ENCODE measurements at places on chromosomes 11 and 22.
A peak's percentile ranks its signal among the peaks of the same experiment; 100 is the strongest.

DNA sequence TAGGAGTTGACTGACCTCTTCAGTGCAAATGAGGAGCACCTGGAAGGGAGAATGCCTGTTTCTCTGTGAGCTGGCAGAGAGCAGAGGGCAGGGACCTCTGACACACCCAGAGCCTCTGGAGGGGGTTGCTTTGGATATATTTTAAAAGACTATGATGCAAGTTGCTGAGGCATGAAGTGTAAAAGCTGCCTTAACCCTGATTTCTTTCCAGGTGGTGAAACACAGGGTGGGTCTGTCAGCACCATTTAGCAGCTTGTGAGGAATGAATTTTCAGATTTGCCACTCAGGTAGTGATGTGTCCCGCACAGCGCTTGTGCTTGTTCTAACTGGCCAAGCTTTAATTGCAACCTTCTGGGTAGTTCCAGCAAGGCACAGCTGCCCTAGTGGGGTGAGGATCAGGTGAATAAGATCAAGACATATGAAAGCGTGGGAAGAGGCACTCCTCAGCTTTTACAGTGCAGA, 90.2 kb downstream of the SWAP70 start:
- DNase-seq = peak; percentile 43

DNA sequence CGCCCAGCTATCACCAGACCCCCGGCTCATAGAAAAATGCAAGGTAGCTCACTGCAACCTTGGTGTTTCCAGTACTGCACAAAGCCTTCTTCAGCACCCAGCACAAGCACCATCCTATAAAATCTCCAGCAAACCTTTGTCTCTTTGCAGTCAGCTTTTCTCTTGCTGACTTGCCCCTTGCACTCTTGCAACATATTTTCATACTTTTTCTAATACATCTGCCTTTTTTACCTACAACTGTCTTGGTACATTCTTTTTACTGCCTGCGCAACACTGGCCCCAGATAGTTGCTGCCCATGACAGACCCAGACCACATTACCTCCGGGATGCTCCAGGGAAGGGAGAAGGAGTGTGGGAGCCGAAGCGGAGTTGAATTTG, 142.4 kb downstream of the MPPED1 start:
- no peak for DNase-seq

- DNase-seq = peak; percentile 37
Observed at GRCh38 chr11:75437966-75438659, 5.1 kb upstream of the KLHL35 start.

DNA sequence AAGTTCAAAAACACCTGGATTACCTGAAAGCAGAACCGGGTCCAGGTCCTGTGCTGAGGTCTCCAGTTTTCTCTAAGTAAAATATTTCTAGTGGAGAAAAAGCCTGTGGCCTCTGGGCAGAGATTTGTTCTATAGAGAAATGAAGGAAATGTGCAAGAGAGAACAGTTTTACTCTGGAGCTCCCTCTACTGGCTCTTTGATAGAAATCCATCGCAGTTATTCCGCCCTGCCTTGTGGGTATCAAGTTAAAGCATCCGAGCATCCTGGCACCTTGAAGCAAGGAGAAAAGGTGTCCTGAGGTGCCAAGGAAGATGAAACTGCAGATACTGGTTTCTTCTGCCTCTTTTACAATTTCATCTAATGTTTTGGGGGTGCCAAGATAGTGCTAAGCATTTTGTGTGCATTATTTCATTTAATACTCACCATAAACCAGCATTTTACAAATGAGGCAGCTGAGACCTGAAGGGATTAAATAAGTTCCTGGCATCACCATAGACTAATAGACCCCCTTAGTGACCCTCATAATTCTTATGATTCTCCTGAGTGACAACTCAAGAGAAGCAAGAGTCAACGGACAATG, 113.1 kb upstream of the HSD17B12 start:
- DNase-seq = peak; percentile 27

GRCh38 chr11:47060807-47061206, 115.9 kb downstream of the ARFGAP2 start:
- no peak for DNase-seq

DNA sequence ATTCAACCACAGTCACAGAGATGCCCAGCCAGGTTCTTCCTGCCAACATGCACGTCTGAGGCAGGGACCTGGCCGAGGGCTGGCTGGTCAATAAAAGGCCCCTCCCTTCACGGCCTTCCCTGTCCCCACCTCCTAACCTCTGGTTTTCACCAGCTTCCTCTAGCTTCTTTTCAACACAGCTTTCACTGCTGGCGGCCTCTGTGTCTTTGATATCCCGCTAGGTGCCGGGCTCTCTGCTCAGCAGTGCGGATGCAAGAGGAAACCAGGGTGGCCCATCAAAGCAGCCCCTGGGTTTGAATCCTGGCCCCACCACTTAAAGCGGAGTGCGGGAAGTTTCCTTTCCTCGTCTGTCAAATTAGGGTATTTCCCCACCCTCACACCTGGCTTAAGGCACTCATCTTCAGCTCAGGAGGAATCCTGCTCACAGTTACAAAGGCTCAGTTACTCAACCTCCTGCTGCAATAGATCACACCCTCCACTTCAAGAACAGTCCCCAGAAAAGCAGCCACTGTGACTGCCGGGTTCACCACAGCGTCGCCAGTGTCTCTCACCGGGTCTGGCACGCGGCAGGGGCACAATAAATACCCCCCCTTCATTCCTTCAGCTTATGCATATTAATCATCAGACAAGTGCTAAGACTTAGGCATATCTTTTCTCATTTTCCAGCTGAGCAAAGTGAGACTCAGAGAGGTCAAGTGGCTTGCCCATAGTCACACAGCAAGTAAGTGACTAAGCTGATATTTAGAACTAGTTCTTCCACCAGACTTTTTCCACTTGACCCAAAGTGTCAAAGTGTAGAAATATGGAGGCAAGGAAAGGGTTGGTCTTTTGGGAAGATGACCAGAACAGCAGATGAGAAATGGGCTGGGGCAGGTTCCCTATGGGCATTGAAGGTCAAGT, 45.7 kb downstream of the TXN2 start:
- DNase-seq = peak; percentile 50

DNA sequence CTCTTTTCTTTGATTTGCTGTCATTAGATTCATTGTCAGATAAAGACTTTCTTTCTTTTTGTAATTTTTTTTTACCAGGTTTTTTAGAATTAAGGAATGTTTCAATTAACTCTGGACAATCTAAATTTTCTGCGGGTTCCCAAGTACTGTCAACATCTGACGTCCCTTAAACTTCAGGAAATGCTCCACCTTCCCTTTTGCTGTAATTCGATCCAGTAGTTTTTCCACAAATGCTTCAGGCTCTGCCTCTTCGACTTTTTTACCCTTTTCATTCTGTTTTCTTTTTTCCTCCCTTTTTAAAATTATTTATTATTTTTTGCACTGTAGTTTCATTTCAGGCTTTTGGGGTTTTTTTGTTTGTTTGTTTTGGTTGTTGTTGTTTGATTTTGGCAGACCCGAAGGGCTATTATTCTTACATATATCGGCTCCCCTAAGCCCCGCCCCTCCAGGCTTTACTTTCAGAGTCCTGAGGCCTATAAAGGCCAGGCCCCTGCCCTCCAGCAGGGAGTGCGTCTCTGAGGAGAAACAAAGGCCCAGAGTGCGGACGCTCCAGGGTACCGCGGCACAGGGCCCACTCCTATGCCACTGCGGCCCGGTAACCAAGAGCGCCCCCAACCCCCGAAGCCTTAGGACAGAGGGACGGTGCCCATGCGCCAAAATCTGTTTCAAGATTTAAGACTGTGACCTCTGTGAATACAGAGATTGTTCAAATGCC, 116.4 kb downstream of the TYR start:
- DNase-seq = no peak

GRCh38 chr22:38284042-38284402, 11.2 kb upstream of the TMEM184B start:
- DNase-seq = no peak

GRCh38 chr22:28951969-28952521, 68.7 kb downstream of the ZNRF3 start:
- no peak for DNase-seq

- no peak for DNase-seq
Observed at GRCh38 chr22:26593763-26594162, 3.8 kb upstream of the TPST2 start.

GRCh38 chr11:131914361-131914774, 544.0 kb downstream of the NTM start:
- DNase-seq = no peak

DNA sequence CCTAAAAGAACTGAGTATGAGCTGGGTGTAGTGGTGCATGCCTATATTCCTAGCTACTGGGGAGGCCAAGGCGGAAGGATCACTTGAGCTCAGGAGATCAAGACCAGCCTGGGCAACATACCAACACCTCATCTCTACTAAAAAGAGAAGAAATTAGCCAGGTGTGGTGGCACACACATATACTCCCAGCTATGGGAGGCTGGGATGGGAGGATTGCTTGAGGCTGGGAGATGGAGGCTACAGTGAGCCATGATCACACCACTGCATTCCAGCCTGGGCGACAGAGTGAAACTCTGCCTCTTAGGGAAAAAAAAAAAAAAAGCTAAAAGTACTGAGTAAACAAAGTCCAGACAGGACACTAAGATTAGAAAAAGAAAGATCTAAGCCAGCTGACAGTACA, 3.5 kb upstream of the HTR3B start:
- no peak for DNase-seq

GRCh38 chr11:22690257-22690656, 23.8 kb downstream of the GAS2 start:
- DNase-seq = no peak

DNA sequence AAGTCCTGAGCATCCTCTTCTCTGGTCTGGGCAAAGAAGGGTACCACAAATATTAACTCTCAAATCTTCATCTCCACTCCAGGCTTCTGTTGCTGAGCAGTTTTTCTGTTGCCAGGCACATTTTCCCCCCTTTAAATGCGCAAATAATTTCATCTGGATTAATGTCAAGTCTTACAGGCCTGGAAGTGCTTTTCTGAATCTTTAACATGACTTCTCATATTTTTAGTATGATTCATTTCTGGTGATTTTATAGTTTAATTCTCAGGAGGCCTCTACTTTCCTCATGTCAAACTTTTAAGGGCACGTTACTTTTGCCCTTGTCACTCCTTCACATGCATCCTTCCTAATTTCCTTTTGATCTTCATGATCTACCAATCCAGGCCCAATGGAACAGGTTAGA, 510.2 kb downstream of the METTL15 start:
- DNase-seq = no peak

DNA sequence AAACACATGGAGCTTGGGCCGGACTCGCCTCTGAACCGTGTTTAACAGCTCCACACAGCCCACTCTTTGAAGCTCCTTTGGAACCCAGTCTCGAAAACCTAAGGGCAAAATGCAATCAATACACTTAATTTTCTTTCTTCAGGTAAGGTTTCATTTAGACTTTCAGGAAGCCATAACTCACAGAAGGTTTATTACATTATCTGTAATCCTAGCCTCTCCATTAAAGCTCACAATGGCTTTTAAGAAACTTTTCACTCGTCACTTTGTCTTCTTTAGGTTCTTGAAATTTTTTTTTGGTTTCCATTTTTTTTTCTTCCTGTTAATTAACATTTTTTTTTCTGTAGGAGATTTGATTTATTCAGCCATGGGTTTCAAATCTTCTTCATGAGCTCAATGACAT, 91.3 kb downstream of the ARL14EP start:
- DNase-seq = no peak

GRCh38 chr11:83174008-83174407, 17.1 kb downstream of the PCF11 start:
- no peak for DNase-seq

GRCh38 chr22:23400286-23400981, 179.7 kb downstream of the IGLL1 start:
- no peak for DNase-seq

DNA sequence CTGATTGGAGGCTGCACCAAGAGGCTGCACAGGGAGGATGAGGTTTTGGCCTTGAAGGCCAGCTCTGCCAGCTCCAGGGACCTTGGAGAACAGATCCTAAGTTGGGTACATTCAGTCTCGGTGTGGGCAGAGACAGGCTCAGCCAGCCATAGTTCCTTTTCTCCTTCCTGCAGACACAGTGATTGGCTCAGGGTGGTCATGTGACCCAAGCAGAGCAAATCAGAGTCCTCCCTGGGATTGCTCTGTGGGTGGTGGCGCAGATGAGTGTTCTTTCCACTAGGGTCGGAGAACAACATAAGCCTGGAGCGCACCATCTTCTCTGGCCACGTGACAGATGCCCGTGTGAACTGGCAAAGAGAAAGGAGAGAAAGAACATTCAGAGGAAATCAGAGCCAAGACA, 47.1 kb upstream of the CCND1 start:
- DNase-seq = no peak

GRCh38 chr22:46444390-46444854, 93.0 kb downstream of the CELSR1 start:
- DNase-seq = no peak

DNA sequence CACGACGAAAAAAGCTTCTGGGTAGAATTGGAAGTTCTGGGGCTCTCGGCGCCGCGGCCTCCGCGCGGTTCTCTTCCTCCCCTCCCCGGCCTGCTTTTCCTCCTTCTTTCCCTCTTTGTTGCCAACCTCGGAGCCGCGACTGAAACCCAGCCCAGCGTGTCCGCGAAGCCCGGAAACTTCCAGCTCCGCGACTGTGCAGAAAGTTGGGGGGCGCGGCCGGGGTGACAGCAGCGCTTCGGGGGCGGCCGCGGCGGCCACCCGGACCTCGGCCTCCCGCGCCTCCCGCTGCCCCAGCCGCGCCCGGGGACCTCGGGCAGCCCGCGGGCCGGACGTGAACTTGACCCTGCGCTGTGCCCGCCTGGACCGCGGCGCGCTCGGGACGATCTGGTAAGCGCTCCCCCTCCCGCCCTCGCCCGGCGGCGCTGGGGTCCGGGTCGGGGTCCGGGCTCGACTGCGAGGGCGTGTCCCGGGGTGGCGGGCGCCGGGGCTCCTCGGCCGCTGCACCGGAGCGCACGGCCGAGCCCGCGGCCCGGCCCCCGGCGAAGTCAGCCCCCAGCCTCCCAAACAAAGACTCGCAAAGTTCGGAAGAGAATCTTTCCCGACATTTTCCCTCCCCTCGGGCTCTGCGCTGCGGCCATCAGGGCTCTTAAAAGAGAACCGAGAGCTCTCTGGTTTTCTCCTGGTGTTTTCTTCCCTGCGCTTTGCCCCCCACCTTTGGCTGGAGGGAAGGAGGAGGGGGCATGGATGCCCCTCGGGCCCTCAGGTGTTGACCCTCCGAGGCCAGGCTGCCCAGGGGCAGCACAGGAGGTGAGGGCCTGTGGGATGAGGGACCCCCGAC, 67.9 kb upstream of the WNT7B start:
- no peak for DNase-seq

- peak; percentile 62 for DNase-seq
Observed at GRCh38 chr22:40898850-40899357, 37.0 kb upstream of the DNAJB7 start.

DNA sequence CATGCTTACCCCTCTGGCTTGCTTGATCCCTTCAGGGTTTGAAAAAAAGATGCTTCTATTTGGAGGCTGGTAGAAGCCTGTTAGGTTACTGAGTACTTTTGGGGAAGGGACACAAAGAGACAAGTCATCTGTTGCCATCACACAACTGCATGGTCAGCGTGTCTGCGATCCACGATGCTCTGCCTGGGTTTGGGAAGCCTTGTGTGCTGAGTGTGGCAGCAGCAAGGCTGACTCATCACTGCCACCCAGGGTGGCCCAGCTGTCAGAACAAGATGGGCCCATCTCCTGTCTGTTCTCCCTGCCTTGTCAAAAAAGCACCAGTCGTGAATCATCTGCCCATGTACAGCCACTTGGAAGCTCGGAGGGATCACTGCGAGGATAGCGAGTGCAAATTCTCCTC, 26.2 kb downstream of the UBASH3B start:
- peak; percentile 50 for DNase-seq

- DNase-seq = no peak
Observed at GRCh38 chr11:69055598-69056516, 7.1 kb downstream of the TPCN2 start.
